ENCODE measurements at places on chromosomes 4 and X.

DNA sequence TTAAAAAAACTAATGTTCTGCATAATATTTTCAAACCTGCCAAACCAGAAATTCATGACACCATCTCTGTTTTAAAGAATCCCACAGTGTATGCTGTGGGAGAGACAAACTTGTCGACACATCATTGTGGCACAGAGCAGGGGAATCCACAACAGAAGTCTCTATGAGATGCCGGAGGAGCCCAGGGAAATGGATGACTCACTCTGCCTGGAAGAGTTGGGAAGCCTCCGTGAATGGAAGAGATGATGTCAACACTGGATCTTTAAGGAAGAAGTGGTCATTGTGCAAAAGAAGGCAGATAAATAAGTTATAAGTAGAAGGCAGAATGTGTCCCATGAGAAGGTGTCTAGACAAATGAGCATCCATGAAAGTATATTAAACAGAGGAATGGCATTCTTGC, 595.1 kb downstream of the RAB28 start:
- DNase-seq: no peak

DNA sequence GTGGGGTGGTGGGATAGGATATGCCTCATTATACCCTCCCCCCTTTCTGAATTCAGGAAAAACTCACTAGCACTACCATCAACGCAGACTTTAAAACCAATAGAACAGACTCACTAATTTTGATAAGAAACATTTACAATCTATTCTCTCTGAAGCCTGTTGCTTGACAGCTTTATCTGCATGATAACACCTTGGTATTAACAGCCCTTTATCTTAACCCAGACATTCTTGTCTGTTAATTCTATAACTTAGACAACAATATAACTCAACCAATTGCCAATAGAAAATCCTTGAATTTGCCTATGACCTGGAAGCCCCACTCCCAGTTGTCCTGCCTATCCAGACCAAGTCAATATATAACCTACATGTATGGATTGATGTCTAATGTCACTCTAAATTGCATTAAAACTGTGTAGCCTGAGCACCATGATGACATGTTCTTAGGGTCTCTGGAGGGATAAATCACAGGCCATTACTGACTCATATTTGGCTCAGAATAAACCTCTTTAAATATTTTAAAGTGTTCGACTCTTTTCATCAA, 1.5 kb upstream of the UGT2A3 start:
- no peak for DNase-seq

GRCh38 chr4:185774845-185775680, 36.9 kb downstream of the SORBS2 start:
- peak; percentile 45 for DNase-seq

- no peak for DNase-seq
Measured at GRCh38 chrX:55142206-55142918, 53.5 kb downstream of the PAGE2 start.

DNA sequence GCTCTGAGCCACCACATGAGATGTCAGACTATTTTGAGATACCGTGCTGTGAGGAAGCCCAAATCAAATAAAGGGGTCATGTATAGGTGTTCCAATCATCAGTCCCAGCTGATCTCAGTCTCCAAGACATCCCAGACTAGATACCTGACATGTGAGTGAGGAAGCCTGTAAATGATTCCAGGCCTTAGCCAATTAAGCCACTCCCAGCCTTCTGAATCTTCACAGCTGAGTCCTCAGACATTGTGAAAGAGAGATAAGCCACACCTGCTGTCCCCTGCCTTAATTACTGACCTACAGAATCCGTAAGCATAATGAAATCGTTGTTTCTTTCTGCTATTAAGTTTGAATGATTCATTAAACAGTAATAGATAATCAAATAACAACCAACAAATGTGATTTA, 671.4 kb downstream of the ZNF674 start:
- DNase-seq: no peak

DNA sequence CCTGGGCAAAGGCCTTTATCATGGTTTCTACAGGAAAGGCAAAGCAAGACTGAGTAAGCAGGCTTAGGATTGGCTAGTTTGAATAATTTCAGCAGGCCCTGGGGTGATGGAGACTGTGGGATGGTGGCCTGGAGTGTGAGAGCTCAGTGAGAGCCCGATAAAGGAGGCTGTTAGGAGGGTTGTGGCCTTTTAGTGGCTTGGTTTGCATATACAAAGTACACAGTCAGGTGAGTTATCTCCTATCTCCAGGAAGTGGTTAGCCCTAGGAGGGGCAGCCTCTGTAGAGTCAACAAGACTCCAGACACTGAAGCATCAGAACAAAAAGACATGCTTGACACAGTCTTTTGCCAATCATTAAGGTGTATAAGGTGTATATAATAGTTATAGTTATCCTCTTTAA, 157.2 kb downstream of the CFAP299 start:
- no peak for DNase-seq

DNA sequence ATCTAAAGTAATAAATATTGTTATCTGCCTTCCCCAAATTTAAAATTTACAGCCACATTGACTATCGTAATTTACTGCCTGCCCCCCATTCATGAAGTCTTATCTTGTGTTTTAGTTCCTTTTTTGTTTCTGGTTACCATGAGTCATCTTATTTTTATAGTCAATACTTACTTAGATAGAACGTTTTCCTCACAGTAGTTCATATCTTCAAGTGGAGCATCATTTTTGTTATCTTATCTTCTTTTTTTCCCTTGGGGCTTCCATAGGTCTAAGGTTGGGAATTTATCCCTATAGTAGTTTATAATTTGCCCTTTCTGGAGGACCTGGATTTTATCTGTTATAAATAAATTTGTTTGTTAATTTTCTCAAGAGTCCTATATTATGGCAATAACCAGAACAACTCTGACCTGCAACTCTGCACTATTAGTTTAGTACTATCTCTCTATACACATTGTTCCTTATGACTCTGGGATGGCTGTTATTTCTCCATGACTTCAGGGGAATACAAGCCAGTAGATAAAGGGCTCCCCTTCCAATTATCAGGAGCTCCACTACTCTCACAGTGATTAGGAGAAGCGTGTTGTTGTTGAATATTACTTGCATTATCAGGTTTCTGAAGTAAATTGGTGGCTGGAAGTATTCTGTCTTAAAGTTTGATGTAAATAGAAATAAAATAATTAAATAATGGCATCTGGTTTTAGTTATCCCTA, 330.6 kb downstream of the GALNTL6 start:
- DNase-seq: no peak

DNA sequence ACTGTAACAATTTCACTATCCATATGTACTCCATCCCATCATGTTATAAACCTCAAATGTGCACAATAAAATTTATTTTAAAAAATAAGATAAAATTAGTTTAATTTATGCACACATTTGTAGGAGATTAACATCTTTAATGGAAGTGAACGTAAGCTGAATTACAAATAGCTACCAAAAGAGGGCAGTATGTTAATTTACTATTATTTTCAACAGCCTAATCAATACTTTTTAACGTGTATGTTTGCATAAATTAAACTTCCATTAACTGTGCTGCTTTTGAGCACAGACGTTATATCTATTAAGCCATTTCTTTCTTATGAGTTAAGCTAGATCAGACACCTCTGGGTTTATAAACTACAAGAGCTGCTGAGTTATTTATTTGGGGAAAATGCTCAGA, 56.5 kb upstream of the PHKA2 start:
- DNase-seq: no peak

- DNase-seq: no peak
Measured at GRCh38 chr4:161360982-161361381, 802.8 kb downstream of the FSTL5 start.

DNA sequence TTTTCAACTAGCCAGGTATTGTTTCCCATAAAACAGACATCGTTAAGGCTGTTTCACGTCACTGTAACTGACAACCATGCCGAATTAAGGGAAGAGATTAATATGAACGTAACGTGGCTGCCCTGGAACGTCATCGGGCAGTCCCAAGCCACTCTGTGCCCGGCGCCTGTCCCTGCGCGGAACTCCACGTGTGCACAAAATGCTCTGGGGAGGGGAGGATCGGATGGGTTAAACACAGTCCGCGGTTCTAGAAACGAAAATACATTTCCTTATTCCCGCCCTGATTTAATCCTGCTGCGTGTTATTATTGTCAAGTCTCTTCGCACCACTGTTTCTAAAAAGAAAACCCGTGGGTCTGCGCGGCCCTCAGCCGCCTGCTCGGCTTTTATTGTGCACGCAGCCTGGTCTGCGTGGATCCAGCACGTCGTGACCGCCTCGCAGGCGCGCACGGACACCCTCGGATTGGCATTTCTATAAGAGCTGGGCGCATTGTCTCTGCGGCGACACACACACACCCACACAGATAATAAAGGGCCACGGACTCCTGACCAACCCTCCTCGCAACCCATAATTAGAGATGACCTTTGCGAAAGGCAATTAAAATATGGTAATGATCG, 69.6 kb upstream of the BCOR start:
- no peak for DNase-seq

- no peak for DNase-seq
Measured at GRCh38 chr4:119116925-119117900, 18.4 kb upstream of the MYOZ2 start.

GRCh38 chrX:13248867-13249486, 70.9 kb downstream of the ATXN3L start:
- DNase-seq: no peak

DNA sequence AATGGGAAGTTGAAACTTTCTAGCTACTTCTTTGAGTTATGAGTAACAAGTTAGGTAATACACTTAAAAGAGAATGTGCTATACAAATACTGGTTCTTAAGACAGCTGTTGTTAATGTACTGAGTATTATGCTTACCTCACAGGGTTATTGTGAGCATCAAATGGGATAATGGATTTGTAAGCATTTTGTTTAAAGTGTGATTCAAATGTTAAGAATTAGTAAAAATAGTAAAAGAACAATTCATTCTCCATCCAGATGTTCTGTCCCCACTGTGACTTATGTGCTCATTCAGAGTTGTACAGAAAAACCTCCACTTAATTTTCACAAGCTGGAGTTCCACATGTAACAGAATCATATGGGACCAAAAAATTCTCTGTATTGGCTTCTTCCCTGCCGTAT, 63.6 kb downstream of the AR start:
- DNase-seq: no peak

GRCh38 chr4:17230727-17231126, 281.2 kb downstream of the QDPR start:
- DNase-seq: no peak

- no peak for DNase-seq
Measured at GRCh38 chr4:11376571-11376970, 52.1 kb downstream of the HS3ST1 start.

DNA sequence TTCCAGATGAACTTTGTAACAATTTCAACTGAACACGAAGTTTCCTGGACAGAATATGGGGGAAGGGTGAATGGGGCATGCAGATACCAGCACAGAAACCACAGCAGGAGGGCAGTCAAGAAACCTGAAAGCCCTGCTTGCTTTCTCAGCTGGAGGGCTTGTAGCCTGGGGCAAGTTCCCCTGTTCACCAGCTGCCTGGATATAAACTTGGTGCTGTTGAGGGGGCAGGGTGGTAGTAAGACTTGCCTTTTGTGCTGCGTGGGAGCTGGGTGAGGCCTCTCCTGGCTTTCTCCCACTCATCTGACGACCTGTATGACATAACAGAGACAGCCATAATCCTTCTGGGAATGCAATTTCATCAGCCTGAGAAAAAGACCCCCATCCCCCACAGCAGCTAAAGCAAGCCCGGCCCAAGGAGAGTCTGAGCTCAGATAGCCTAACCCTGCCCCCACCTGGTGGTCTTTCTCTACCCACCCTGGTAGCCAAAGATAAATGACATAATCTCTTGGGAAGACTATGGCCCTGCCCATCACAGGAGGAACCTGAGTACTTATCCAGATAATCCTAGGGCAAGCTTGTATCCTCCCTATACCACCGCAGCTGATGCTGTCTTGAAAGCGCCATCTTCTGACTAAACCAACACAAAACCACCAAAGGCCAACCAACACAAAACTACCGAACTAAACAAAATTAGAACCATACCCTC, 234.3 kb downstream of the LAS1L start:
- no peak for DNase-seq

DNA sequence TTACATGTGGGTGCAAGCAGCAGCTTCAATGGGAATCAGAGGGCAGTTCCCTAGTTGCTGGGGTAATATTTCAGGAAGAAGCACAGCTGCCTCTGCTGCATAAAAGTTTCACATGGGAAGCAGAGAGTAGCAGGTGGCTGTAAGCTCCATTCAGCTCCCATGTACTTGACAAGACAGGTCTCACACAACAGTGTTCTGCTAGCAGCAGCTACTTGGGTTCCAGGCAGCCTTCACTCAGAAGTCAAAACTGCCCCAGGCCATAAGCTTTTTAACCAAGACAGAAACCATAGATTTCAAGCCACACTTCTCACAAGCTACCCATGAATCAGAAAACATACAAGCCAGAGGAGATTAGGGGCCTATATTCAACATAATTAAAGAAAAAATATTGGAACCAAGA, 41.4 kb upstream of the SPIN2A start:
- no peak for DNase-seq

DNA sequence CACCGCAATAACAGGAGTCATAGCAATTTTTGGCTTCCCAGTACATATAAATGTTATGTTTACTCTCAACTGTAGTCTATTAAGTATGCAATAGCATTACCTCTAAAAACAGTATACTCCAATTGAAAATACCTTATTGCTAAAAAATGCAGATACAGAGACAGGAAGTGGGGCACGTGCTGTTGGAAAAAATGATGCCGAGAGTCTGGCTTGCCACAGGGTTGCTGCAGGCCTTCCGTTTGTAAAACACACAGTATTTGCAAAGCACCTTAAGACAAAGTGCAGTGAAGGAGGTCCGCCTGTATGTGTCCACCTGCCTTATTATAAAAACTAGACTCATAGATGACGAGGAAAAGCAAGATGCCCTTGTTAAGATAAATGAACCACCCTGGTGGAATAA, 23.5 kb downstream of the CD99 start:
- DNase-seq: no peak

GRCh38 chrX:6227453-6227835, 1.2 kb downstream of the NLGN4X start:
- no peak for DNase-seq

- no peak for DNase-seq
Measured at GRCh38 chrX:149504226-149504914, 736 bp downstream of the IDS start.

DNA sequence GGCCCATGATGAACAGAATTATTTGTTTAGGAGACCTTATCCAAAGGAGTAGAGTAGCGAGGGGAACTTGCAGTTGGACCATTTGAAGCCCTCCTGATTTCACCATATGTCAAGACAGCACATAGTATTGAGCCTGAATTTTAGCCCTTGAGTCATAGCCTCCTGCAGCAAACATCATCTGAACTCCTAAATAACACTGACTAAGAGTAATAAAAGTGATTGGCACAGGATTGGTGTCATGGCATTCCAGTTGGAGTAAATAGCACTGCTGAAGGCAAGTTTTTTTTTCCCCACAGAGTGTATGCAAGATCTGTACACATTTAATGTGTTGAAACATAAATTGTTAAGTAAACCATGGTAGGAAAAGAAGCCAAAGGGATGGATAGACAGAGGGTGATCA, 89.0 kb downstream of the COMMD8 start:
- peak; percentile 15 for DNase-seq

Data from AG08396 (cell line).